ENCODE measurements at places on chromosomes 16 and 17.

DNA sequence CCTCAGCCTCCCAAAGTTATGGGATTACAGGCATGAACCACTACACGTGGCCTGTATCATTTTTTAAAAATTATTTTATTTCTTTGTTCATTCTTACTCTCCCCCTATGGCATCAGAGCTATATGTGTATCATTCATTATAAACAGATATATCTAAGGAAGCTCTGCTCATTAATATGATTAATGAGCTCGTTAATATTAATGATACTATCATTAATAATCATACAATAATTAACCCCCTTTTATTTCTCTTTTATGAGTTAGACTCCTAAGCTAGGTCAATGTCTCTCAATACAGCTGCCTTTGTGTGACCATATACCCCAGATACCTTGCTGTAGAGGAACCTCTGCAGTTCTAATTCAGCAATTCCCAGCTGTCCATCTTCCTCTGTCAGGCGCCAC is 4.5 kb upstream of the RSKR start:
- no peak for DNase-seq

DNA sequence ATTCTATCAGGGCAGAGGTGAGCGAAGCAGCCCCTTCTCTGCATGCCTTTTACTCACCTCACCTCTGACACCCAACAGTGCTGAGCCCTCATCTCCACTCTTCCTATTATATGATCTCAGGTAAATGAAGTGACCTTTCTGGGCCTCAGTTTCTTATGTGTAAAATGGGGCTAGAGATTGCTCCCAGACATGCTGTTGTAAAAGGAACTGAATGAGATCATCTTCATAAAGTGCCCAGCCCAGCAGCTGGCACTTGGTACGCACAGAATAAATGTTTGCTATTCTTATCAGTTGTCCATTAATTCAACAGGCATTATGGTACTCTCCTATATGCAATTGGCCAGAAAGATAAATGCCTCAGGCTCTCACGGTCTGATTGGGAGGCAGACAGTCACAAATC is 4.5 kb upstream of the GALK1 start:
- DNase-seq, result no peak

- DNase-seq, result no peak
Observed at GRCh38 chr16:53546988-53547391, 44.0 kb upstream of the AKTIP start.

DNA sequence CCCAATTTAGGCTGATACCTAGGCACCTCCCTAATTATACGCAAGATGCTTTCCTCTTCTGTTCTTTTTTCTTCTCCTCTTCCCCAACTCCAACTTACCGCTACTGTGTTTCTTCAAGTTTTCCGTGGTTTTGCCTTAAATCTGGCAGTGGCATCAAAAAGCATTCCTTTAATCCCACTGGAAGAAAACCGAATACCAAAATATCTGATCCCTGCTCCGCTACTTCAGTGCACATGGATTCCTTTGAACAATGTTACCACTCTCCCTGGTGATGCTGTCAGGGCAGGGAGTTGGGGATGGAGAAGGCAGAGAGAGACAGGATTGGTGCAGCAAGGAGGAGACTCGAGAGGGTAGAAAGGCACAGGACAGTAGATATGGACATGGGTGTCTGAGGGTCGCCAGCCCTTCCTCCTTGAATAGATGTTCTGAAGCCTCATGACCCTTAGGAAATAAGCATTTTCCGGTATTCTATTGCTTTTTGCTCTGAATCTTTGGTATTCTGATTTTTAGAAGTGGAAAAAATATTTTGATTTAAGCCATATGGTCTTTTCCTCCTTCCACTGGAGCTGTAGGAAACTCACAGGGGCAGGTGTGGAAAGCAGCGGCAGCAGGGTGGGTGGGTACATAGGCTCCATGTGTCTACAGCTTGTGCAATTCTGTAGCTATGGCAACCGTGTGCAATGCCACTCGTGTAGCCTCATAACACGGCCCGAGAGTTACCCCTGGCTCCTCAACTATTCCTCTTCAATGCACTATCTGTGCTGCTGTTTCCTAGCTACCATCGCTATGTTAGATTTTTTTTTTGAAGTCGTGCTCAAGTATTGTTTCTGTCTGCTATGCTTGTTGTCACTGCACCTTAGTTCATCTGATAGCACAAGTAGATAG is 32.3 kb upstream of the TANC2 start:
- no peak for DNase-seq

DNA sequence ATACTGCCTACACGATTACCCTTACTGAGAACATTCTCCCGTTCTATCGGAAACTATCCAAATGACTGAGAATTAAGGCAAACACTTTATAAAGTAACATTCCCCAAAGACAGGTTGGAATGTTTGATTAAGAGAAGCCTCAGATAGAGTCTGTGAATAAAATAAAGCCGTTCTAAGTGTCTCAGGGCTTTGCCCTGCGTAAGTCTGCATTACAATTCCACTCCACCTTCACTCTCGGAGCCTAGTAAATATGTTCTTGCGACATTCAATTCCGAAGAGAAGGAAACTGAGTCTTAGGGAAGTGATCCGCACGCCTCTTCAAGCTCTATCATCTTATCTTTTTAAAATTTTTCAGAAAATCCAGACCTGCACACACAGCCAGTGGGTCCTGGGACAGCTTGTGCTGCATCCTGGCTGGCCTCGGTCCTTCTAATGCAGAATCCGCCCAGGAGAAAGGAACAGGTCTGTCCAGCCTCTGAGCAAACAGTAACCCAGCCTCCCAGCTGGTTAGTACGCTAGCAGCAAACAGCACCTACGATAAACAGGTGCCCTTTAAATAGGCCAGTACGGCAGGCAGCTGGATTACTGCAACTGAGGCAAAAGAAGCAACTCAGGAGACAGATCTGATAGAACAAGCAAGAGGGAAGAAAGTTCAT is 254.1 kb upstream of the IRX3 start:
- no peak for DNase-seq

- no peak for DNase-seq
Observed at GRCh38 chr17:34399725-34400124, 36.7 kb upstream of the CCL1 start.

- DNase-seq, result no peak
Observed at GRCh38 chr16:58339452-58339981, 44.7 kb upstream of the PRSS54 start.

Measured in stimulated activated naive CD8-positive, alpha-beta T cell treated with anti-CD3 and anti-CD28 coated beads, Interleukin-15, amount 100 ng/mL, for 72 hours (primary cell).